ENCODE measurements at places on chromosomes 16 and 17.
A peak's percentile ranks its signal among the peaks of the same experiment; 100 is the strongest.

- no peak for DNase-seq
These were observed 417.1 kb upstream of the CDH11 start for GRCh38 chr16:65538976-65539375.

DNA sequence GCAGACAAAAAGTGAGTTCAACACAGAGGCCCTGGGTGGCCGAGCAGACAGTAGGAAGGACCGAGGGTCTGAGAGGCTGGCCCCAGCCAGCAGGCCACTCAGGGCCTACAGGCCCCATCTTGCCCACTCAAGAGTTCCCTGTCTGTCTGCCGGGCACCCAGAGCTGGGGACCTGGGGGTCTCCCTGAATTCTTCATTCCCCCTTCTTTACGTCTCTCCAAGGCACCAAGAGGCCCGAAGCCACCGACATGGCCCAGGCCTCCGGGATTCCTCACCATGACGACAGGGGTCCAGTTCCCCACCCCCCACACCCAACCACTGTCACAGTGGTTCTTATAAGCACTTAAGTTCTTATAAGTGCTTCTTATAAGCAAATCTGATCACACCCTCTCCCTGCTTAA lies 49.2 kb downstream of the NOS2 start:
- peak; percentile 64 for DNase-seq

DNA sequence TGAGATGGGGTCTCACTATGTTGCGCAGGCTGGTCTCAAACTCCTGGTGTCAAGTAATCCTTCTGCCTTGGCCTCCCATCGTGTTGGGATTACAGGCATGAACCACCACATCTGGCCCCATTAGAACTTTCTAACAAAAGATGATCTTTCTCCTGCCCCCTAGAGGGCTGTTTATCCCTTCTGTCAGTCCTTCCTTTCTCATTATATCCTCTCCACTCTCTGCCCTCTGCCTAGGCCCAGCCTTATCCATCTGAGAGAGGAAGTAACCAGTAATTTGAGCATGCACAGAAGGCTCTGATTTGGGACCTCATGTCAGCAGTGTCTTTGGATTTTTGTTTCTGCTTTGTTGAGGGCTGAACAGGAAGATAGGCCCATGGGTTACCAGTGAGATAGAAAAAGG lies 4.4 kb upstream of the DHX40 start:
- no peak for DNase-seq

GRCh38 chr17:17853811-17854447 lies 17.1 kb upstream of the SREBF1 start:
- no peak for DNase-seq

- DNase-seq: no peak
These were observed 716 bp downstream of the TMEM94 start for GRCh38 chr17:75457047-75457654.

Measured in mesenteric fat pad (tissue), 1 donor.